ENCODE measurements at places on chromosomes 3 and 15.

GRCh38 chr3:108297647-108298046 lies 1.3 kb downstream of the HHLA2 start:
- no peak for DNase-seq

DNA sequence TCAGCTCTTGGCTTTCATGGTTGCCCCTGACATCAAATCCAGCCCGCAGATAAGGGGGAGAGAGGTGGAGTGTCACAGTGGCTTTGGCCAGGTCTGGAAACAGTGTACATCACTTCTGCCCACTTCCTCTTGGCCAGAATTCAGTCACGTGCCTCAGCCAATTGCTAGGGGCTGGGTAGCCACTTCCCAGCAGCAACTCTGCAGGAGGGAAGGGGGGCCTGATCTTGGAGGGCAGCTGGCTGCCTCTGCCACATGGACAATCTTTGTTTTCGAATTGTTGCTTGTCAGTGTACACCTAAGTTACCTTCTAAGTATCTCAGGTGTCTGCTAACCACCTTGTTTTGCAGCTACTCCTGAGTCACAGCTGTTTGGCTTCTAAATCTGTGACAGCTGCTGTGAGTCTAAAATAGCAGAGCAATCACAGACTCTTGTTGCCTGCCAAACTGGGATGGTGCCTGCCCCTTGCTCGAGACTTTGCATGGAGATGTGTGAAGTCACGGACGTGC lies 41.0 kb upstream of the LIMD1 start:
- DNase-seq = no peak

- DNase-seq = no peak
Measured at GRCh38 chr15:70050970-70051369, 46.7 kb downstream of the TLE3 start.

GRCh38 chr15:40128766-40129660 lies 20.3 kb upstream of the BMF start:
- DNase-seq = no peak

GRCh38 chr3:51873876-51874275 lies 1.5 kb downstream of the IQCF5 start:
- DNase-seq = no peak

DNA sequence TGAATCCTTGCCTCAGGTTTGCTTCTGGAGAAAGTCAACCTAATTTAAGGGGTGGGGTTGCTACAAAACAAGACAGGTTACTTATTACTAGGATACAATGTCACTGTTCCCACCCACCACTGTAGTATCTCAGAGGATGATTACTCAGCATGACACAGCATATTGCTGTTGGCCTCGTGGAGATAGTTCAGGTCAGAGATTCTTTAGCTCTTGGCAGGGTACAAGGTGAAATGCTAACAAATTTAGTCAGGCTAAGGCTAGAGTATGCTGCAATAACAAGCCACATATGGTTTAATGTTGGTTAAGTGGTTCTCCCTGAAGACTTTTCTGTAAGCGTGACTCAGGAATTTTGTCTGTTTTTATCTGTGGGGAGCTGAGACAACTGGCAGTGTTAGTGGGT lies 161.8 kb downstream of the EDEM1 start:
- DNase-seq = no peak

DNA sequence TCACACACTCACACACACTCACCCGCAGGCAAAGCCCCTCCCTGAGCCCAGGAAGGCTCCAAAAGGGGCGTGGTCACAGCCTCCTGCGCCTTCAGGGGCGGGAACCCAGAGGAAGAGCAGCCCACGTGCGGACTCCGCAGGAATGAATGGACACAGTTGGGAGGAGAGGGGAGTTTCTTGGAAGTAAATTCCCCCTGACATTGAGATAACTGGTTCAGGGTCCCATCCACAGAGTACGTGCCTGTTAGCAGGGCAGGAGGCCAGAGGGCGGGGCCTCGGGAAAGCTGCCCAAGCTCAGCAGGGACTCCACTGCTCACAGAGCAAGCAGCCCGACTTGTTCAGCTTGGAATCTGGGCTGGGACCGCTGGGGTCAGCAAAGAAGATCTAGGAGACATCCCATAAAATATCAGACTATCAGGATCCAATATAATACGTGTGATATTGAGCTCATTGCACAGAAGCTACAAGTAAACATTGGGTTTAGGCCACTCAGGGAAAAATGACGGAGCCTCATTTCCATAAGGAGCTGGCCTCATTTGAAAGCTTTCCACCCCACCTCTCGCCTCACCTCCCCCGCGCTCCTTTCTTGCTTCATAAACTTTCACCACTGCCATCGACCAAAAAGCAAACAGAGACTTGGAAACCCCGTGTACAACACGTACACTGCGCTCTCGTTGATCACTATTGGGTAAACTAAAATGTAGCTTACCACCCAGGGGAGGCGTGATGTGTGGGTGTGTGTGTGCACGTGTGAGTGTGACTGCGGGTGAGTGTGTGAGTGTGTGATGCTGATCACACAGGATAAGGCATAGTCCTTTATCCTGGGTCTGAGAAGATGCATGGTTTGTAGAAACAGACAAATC lies 36.0 kb downstream of the TM2D3 start:
- DNase-seq = no peak

DNA sequence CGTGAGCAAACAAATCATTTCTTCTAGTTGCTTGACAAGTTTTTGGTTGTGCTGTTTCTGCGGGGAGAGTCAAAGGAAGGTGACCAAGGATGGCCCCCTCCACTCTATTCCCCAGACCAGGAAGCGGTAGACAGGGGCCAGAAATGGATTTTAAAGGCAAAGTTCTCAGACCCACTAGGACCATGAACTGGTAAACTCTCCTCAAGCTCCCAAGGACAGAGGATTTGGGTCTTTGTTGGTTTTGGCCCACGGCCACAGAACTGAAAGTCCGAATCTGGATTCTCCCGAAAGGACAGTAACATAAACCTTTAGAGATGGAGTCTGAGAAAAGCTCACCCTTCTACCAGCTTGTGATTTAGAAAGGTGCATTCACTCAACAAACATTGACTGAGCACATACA lies 85.9 kb upstream of the C2CD4B start:
- no peak for DNase-seq

DNA sequence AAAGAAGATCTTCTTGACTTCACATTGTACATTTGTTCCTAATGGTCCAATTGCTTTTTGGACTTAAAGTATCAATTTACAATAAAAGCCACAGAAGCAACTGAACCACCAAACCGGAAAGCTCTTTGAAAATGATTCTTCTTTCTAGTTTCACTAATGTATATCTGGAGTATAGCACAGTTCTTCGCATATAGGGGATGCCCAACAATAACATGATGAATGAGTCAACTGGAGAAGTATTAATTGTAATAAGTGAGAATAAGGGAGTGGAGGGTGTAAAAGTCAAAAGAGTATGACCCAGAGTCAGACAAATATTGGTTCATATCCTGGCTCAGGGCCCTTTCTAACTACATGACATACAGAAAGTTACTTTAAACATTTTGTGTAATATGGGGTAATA lies 425.2 kb downstream of the ZBTB20 start:
- no peak for DNase-seq

DNA sequence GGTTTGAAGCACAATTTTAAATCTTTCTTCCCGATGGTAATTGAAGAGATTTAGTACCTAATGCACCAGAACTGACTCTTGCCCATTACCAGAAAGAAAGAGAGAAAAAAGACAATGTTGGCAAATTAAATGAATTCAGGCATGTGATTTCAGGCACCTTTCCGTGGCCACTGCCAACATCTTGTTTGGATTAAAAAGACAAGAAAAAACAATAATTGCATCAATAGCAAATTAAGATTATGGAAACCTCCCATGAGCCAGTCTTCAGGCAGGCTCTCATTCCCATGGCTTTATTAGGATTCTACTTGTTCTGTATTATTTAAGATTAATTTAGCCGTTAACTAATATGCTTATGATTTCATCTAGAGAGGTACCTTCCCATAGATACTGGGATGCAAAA lies 193.0 kb downstream of the GREM1 start:
- no peak for DNase-seq

DNA sequence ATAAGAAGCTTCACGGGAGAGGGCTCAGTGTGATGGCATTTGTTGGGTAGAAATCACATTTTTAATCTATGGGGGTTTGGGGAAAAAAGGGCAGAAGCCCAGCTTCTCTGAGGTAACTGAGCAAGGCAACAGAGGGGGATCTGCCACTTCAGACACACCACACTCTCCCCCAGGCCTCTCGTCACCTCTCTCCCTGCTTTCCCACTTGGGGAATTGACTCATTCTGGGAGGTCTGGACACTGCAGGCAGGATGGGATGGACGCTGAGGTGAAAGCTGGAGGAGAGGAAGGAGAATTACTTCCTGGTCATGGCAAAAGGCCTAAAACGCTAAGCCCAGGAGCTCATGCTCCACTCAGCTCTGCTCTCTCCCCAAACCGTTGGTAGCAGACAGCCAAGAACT lies 33.2 kb downstream of the MYO5C start:
- DNase-seq = no peak

DNA sequence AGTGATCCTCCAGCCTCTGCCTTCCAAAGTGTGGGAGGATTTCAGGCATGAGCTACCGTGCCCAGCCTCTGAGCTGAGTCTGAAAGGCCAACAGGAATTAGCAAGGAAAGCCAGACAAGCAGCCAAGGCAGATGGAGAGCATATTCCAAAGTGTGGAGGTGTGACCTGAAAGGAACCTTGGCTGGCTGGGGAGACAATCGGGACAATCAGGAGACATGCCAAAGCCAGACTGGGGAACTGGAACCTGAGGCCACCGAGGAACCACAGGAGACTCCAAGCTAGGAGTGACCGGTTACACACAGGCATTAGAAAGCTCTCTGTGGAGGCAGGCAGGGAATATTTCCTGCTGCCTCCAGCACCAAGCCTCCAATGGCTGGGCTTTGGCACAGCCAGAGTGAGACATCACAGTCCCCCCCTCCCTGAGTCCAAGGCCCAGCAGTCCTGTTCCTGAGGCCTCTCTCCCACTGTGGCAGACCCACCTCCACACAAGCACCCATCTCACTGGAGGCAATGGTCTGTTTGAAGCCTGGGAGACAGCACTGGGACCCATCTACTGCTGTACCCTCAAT lies 4.5 kb upstream of the C15orf39 start:
- DNase-seq = no peak

GRCh38 chr3:97694876-97695275 lies 69.7 kb upstream of the ARL6 start:
- no peak for DNase-seq

- DNase-seq = no peak
Measured at GRCh38 chr3:38724392-38724736, 74.9 kb upstream of the SCN5A start.

GRCh38 chr3:57160765-57161538 lies 4.2 kb downstream of the IL17RD start:
- no peak for DNase-seq

DNA sequence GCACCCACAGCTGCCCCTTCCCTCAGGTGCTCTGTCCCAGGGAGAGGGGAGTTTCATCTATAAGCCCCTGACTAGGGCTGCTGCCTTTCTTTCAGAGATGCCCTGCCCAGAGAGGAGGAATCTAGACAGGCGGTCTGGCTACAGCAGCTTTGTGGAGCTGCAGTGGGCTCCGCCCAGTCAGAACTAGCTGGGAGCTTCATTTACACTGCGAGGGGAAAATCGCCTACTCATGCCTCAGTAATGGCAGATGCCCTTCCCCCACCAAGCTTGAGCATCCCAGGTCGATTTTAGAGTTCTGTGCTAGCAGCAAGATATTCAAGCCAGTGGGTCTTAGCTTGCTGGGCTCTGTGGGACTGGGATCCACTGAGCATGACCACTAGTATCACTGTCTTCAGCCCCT lies 181.2 kb upstream of the RARB start:
- DNase-seq = no peak

- no peak for DNase-seq
Measured at GRCh38 chr3:169280646-169281045, 382.9 kb downstream of the MECOM start.

GRCh38 chr3:65888980-65889706 lies 149.6 kb downstream of the MAGI1 start:
- DNase-seq = no peak

- no peak for DNase-seq
Measured at GRCh38 chr15:75149867-75150709, 51.6 kb upstream of the C15orf39 start.

- no peak for DNase-seq
Measured at GRCh38 chr3:56291244-56291680, 177.0 kb downstream of the ERC2 start.

DNA sequence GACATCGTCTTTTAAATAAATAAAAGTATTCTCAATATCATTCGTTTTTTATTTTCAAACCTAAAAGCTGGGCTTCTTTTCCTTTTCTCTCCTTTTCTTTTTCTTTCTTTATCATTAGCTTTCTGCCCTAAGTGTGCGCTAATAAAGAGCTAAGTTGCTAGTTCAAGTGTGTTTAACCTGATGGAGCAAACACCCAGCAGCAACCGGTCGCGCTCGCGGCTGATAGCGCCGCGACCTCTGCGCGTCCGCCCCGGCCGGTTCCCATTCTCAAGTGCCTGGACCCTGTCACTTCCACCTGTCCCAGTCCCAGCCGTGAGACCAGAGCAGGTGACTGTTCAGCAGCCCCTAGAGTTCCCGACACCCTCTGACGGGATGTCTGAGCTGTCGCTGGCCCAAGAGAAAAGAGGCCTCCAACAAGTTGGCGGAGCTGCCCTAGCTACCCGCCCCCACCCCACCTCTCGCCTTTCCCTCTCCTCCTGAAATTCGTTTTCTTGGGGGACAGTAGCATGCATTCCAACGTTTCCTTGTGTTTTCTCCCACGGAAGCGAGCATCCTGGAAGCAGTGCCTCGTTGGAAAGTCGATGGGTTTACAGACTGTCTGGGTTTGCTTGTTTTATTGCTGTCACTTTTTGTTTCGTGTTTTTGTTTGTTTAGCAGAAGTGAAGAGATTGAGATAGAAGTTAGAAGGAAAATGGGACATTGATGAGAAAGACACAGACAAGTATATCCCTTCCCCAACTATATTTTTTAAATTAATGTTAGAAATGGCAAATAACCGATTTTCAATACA lies 3.1 kb upstream of the MECOM start:
- DNase-seq = no peak

- DNase-seq = no peak
Measured at GRCh38 chr15:100900136-100900794, 18.9 kb upstream of the LRRK1 start.

GRCh38 chr3:176961916-176962315 lies 235.4 kb downstream of the TBL1XR1 start:
- DNase-seq = no peak

GRCh38 chr3:129181819-129182218 lies 1.9 kb downstream of the CNBP start:
- DNase-seq = no peak

- no peak for DNase-seq
Measured at GRCh38 chr15:68365140-68365745, 66.7 kb downstream of the ITGA11 start.

DNA sequence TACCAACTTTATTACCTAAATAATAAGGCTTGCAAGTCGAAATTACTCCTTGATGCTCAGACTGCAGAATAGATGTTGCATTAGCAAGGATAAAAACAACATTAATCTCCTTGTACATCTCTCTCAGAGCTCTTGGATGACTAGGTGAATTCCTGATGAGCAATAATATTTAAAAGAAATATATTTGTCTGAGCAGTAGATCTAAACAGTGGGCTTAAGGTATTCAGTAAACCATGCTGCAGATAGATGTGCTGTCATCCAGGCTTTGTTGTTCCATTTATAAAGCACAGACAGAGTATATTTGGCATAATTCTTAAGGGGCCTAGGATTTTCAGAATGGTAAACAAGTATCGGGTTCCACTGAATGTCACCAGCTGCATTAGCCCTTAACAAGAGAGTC lies 257.1 kb downstream of the TUSC7 start:
- no peak for DNase-seq

Measured in stimulated activated CD8-positive, alpha-beta memory T cell treated with anti-CD3 and anti-CD28 coated beads, Interleukin-4, amount 100 ng/mL, for 24 hours (primary cell).